ENCODE measurements at places on chromosomes 2 and 18. TPM values are rescaled to one million over a fixed set of nuclear protein-coding genes. Genes with fewer than 3 reads are reported as not detected.

DNA sequence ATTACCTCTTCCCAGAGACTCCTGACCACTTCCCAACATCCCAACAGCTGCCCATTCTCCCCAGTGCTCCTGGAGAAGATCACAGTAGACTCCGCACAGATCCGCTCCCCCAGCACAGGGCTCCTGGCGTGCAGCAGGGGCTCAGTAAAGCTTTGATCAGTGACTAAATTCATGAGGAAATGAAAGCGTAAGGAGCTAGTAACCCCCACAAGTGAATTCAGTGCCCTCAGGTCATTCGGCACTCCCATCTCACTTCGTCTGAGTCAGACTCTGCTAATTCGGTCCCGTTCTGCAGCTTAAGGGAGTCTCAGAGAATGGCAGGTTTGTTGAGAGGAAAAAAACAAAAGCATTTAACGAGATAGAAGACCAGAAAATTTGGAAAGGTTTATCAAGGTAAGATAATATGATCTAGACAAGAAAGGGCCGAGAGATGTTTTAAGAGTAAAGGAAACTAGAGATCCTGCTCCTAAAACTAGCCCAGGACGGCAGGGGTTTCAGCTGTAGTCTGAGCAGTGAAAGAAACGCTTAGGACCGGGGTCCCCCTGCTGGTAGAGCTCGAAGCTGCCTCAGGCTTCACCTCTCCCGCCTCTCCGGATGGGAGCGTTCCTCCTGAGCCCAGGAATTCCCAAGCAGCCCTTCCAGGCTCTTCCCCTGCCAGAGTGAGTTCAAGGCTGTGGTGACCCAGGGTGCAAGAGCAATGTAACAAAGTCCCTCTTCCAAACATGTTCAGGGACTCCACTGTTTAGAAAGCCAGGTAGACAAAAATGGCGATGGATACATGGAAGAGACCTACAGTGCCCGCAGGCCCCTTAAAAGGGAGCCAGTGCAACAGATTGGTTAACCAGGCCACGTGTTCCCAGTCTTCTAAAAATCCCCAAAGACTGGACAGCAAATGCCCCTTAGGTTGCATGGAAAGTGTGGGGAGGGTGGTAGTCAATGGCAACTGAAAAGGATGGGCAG lies 127.3 kb downstream of the DNER start:
- no peaks in the 10 kb centered on the region for H3K36me3 ChIP-seq
- no peak overlapping the region for H3K4me3 ChIP-seq
- no peaks in the 10 kb centered on the region for H3K4me1 ChIP-seq
- no peak overlapping the region for H3K27ac ChIP-seq
- peak; percentile 17 for DNase-seq
- peaks cover 13% of the 10 kb centered on the region for H3K27me3 ChIP-seq

DNA sequence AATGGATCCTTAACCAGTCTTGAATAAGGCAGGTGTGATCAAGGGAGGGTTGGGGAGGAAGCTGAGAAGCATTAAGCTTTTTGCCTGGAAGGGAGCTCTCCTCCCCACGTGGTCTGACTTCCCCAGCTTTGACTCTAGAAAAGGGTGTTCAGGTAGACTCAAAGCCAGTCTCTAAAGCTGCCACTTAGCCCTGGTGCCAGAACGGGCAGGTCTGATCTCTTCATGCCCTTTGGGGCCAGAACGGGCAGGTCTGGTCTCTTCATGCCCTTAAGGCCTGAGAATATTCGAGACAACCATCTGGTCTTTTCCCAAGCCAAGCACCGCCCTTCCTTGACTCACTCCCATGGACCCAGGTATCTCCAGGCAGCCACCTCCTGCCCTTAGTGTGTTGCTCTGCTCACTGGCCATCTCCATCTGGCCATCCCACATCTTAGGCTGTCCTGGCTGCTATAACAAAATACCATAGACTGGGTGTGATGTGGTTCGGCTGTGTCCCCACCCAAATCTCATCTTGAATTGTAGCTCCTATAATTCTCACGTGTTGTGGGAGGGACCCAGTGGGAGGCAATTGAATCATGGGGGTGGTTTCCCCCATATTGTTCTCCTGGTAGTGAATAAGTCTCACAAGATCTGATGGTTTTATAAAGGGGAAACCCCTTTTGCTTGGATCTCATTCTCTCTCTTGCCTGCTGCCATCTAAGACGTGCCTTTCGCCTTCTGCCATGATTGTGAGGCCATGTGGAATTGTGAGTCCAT lies 59.4 kb downstream of the SNORC start:
- peaks cover 5% of the 10 kb centered on the region for H3K4me1 ChIP-seq
- H3K36me3 ChIP-seq = no peaks in the 10 kb centered on the region
- H3K4me3 ChIP-seq = peak overlapping the region; percentile 45
- no peak for DNase-seq
- peaks cover 67% of the 10 kb centered on the region for H3K27me3 ChIP-seq

DNA sequence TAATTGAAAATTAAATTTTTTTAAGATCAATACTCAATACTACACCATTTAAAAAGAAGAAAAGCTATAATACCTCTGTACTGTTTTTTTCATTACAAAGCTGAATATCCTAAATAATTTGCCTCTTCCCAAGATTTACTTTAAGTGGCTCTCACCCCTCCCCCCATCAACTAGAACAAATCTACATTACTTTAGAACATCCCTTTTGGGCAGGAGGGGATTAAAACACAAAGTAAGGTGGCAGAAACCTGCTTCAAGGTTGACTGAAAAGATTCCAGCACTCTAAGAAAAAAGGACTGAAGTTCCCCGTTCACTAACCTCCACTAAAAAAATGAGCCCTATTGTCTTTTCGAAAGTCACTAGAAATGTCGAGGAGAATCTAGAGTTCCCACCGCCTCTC lies 42.3 kb downstream of the SLC38A11 start:
- H3K4me1 ChIP-seq = peaks cover 15% of the 10 kb centered on the region
- H3K36me3 ChIP-seq = no peaks in the 10 kb centered on the region
- no peak overlapping the region for H3K27ac ChIP-seq
- no peak overlapping the region for H3K4me3 ChIP-seq
- no peak for DNase-seq

- no peak overlapping the region for H3K4me3 ChIP-seq
- no peak for DNase-seq
- H3K4me1 ChIP-seq = no peaks in the 10 kb centered on the region
- H3K27ac ChIP-seq = no peak overlapping the region
Measured at GRCh38 chr2:17442334-17442733, 75.9 kb downstream of the RAD51AP2 start.

- no peaks in the 10 kb centered on the region for H3K4me1 ChIP-seq
- H3K36me3 ChIP-seq = no peaks in the 10 kb centered on the region
- H3K4me3 ChIP-seq = no peak overlapping the region
- no peak overlapping the region for H3K27ac ChIP-seq
Measured at GRCh38 chr2:25068217-25068616, 26.3 kb downstream of the EFR3B start.

GRCh38 chr18:74674487-74674886 lies 76.8 kb downstream of the ZNF407 start:
- no peak overlapping the region for H3K4me3 ChIP-seq
- no peaks in the 10 kb centered on the region for H3K27me3 ChIP-seq
- H3K36me3 ChIP-seq = peaks cover 32% of the 10 kb centered on the region
- H3K27ac ChIP-seq = no peak overlapping the region
- H3K4me1 ChIP-seq = no peaks in the 10 kb centered on the region

DNA sequence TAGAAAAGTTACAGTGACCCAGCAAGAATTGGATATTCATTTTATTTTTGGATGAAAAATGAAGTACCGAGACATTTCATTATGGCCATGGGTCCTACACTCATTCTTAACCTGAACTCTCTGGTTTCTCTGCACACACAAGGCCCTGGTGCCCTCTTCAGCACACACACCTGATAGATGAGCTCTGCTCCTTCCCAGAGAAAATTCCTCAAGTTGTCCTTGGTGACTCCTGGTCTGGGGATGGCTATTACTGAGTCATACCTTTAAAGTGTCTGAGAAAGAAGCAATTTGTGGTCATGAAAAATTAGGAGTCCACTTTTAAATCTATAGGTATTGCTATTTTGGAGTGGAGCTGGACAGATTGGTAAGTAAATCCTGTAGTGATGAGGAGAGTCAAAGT lies 311.5 kb downstream of the CDH2 start:
- no peak overlapping the region for H3K4me3 ChIP-seq
- H3K4me1 ChIP-seq = no peaks in the 10 kb centered on the region
- no peaks in the 10 kb centered on the region for H3K27me3 ChIP-seq
- H3K36me3 ChIP-seq = no peaks in the 10 kb centered on the region
- H3K27ac ChIP-seq = no peak overlapping the region

DNA sequence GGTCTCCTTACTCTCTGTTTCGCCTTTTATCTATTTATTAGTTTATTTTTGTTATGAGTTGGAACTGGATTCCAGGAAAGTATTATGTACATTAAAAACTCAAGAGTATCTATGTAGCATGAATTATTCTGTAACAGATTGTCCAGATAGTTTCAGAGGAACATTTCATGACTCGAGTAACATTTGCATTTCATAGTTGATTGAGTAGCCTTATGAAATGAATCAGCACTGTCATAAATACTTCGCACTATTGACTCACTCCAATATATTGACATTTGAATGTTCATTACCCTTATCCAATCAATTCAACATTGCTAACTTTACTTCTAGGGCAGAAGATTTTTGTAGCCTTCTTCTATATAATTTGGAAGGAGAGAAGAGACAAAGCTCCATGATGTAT lies 11.3 kb upstream of the VRK2 start:
- H3K27ac ChIP-seq = no peak overlapping the region
- H3K27me3 ChIP-seq = no peaks in the 10 kb centered on the region
- peaks cover 5% of the 10 kb centered on the region for H3K4me1 ChIP-seq
- no peak for DNase-seq
- no peak overlapping the region for H3K4me3 ChIP-seq

DNA sequence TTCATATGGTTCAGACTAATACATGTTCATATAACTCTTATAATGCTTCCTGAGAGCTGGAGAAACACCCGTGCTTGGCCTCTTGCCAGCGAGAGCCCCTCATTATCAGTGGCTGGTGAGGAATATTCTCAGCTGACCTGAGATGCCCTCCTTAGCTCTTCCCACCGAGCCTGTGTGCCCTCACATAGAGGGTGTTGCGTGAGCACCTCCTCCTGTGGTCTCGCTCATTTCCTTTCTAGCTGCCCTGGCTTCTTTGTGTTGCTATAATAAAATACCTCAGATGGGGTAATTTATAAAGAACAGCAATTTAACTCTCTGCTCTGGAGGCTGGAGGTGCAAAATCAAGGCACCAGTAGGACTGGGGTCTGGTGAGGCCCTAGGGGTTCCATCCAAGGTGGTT lies 80.5 kb upstream of the ALKAL2 start:
- no peak for DNase-seq
- H3K27me3 ChIP-seq = peaks cover 4% of the 10 kb centered on the region
- H3K36me3 ChIP-seq = no peaks in the 10 kb centered on the region
- no peak overlapping the region for H3K27ac ChIP-seq

GRCh38 chr18:8139891-8140406 lies 469.3 kb upstream of the RAB12 start:
- no peak overlapping the region for H3K4me3 ChIP-seq
- H3K36me3 ChIP-seq = no peaks in the 10 kb centered on the region
- H3K4me1 ChIP-seq = no peaks in the 10 kb centered on the region

GRCh38 chr18:24631243-24632025 lies 171.0 kb downstream of the HRH4 start:
- no peak overlapping the region for H3K27ac ChIP-seq
- H3K27me3 ChIP-seq = peaks cover 8% of the 10 kb centered on the region
- H3K4me3 ChIP-seq = no peak overlapping the region
- no peak for DNase-seq
- H3K4me1 ChIP-seq = no peaks in the 10 kb centered on the region

GRCh38 chr2:226427538-226428307 lies 371.9 kb downstream of the IRS1 start:
- no peak for DNase-seq
- H3K27me3 ChIP-seq = peaks cover 27% of the 10 kb centered on the region
- H3K4me3 ChIP-seq = no peak overlapping the region
- H3K27ac ChIP-seq = no peak overlapping the region
- H3K4me1 ChIP-seq = peaks cover 23% of the 10 kb centered on the region
- H3K36me3 ChIP-seq = no peaks in the 10 kb centered on the region

DNA sequence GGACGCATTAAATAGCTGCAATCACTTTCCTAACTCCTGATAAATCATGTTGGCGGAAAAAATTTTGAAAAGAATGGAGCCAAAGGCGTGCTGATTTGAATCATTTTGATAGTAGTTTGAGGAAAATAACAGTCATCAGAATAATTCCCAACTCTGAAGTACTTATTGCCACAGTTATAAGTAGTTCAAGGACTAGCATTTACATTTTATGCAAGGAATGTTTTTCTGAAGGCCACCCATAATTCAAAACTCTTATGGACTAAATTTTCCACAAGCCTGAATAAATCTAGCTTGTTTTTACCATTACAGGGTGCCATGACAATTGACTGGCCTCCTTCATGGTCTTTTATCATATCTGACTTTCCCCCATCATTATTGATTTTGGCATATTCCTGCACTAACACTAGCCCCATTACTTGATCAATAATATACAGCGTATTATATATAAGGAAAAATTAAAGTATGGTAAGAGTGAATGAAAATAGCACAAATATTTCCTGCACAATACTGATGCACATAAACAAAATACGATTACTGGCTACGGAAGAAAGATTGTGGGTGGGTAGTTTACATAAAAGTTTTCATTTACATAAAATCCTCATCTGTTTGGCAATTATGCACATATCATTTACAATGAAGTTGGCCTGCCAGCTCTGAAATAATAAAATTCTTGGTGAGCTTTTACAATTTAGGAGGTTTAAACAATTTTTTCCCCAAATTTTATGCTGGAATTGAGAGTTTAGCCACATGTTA lies 334.6 kb downstream of the ARL6IP6 start:
- no peaks in the 10 kb centered on the region for H3K4me1 ChIP-seq
- H3K27ac ChIP-seq = no peak overlapping the region
- H3K27me3 ChIP-seq = no peaks in the 10 kb centered on the region

DNA sequence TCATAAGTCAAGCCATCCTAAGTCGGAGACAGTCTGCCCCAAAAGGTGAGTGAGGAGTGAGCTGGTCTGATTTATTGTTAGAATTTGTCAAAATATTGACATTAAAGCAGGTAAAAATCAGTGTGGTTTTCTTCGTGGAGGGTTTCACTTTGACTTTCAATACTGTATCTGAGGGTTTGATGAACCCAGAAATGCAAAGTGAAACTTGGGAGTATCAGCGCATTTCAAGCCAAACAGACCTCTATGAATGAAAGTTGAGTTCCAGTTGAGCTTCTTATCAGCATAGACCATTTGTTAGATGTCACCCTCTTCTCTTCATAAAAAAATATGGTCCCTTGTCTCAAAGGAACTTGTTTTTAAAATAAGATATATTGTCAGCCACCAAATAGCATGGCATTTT lies 21.7 kb upstream of the CXCR4 start:
- DNase-seq = peak; percentile 56
- peaks cover 62% of the 10 kb centered on the region for H3K4me1 ChIP-seq
- peaks cover 32% of the 10 kb centered on the region for H3K27me3 ChIP-seq
- H3K36me3 ChIP-seq = peaks cover 9% of the 10 kb centered on the region
- peak overlapping the region; percentile 21 for H3K27ac ChIP-seq
- H3K4me3 ChIP-seq = peak overlapping the region; percentile 28

- no peak overlapping the region for H3K27ac ChIP-seq
- no peak for DNase-seq
- peaks cover 4% of the 10 kb centered on the region for H3K27me3 ChIP-seq
- no peaks in the 10 kb centered on the region for H3K36me3 ChIP-seq
- H3K4me1 ChIP-seq = no peaks in the 10 kb centered on the region
Measured at GRCh38 chr2:224217233-224217961, 178.3 kb upstream of the SERPINE2 start.

Gene CAB39
- 154 TPM for total RNA-seq
